Kidney epithelial cell (primary cell): ENCODE measurements at places on chromosomes 1 and 21. TPM values are rescaled to one million over a fixed set of nuclear protein-coding genes. Genes with fewer than 3 reads are reported as not detected.

DNA sequence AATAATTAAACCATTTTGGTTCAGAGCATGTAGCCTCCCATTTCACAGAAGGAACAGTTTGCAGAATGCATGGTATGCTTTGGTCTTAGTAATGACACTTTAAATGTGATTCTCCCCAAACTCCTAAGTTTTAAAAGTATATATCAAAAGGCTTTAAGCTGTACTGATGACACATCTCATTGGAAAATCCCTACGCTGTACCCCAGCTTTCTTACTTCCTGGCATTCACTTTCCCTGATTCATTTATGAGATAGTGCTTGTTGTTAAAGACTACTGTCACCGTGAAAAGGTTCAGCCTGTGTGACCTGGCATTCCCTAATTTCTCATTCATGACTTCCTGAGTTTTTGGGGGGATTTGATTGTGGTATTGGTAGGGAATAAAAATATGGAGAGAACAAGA, 53.4 kb downstream of the MPZL1 start:
- DNase-seq: no peak

DNA sequence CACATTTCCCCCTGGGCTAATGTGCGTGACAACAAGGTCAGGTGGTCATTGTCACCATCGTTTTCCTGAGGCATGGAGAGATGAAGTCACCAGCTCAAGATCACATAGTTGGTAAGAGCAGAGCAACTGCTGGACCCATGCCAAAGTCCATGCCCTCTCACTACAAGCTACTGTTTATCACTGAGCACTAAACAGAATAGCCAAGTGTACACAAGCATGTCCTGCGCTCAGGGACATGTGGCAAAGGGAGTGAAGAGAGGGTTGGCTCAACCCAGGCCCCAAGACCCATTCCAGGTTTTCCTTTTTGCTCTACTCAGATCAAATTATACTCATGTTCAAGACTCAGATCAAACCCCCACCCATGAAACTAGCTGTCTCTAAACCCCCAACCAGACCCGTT, 20.8 kb downstream of the LRRC52 start:
- no peak for DNase-seq

DNA sequence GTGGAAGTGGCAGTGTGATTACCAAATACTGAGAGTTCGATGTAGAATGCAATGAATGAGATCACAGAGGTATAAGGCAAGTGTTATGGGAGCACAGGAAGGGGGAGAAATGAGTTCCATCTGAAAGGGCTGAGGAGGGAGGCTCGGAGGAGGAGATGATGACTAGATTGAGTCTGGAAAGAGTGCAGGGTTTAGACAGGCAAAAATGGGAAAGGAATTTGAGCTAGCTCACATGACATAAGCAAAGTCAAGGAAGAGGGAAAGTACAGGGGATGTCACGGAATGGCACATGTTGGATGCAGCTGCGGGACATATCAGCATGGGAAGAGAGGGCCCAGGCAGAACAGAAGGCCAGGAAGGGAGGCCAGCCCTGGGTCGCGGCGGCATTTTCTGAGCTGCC, 132.7 kb downstream of the RUNX1 start:
- no peak for DNase-seq

GRCh38 chr1:37846647-37847339, 12.6 kb downstream of the MTF1 start:
- no peak for DNase-seq

The OVAAL gene
- total RNA-seq: not detected in 2 replicates

The LAX1 gene
- total RNA-seq: not detected in 2 replicates
